C1 segment of cervical spinal cord (tissue), 14 donors: ENCODE measurements at places on chromosomes 1 and 21.

- DNase-seq, result no peak
Observed at GRCh38 chr1:48704736-48705135, 72.0 kb downstream of the BEND5 start.

GRCh38 chr21:21233051-21233450, 234.8 kb downstream of the NCAM2 start:
- no peak for DNase-seq

- DNase-seq, result peak; percentile 34
Observed at GRCh38 chr1:84619383-84620102, 45.3 kb upstream of the CTBS start.

DNA sequence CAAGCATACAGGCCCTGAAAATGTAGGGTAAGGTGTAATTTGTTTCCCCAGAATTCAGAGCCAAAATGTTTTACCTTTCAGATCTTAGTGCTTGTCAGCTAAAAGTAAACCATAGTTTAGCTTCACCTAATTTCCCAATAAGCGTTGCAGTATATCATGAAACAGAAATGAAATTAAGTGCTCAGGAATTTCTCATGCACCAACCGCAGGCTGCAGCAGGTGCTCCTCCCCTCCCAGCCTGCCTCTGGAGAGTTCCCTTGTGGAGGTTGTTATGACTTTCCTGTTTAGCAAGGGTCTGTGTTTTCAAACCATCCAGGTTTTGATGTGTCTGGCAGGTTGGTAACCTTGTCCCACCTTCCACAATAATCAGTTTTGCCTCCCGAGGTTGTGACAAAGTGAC, 118.5 kb downstream of the HLX start:
- DNase-seq, result no peak

DNA sequence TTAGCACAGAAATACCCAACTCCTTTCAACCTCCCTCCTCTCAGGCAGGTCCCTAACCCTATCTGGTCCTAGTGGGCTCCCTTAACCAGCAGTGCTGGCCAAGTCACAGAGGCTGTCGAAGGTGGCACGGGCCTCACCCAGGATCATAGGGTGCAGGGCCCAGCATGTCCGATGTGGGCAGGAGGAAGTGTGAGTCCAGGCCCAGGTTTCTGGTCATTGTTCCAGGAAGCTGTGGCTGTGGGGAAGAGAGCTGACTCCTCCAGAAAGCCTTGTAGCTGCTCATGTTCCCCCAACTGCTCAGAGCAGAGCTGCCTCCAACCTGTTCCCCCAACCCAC, 2.4 kb downstream of the CCDC17 start:
- no peak for DNase-seq

GRCh38 chr1:7781923-7782495, 2.1 kb upstream of the PER3 start:
- no peak for DNase-seq

DNA sequence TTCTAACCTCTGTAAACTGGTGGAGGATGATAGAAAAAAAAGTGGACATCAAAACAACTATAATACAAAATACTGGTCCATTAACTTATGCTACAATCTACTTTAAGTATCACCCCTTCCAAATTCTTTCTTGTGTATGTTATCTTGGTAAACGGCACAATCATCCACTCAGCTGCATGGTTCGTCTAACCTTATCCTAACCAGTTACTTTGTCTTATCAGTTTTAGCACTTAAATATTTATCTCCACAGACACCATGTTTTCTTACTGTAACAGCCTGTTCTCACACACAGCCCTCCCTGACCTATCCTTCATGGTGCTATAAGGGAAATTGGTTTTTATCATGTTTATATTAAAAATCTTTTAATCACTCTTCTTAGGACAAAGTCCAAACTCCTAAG, 157.2 kb downstream of the PTGER3 start:
- no peak for DNase-seq

GRCh38 chr1:171434717-171435346, 50.5 kb upstream of the PRRC2C start:
- DNase-seq, result no peak

- no peak for DNase-seq
Observed at GRCh38 chr1:230235876-230236275, 168.8 kb downstream of the GALNT2 start.

- DNase-seq, result no peak
Observed at GRCh38 chr21:42568866-42569731, 55.4 kb downstream of the SLC37A1 start.

DNA sequence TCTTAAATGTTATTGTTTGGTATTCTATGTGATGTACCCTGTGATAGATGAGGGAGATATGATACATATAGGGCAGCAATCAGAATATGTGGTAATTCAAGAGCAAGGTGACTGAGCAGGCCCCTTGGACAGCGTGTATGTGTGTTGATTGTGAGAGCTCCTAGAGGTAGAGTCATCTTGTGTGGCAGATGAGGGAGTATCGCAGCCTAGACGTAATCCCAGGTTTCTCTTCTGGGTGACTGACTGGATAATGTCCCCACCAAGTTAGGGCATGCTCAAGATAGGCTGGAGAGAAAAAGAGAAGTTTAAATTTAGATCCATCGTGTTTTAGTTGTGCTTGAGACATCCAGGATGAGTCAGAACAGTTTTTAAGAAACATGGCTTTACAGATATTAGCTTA, 185.3 kb downstream of the ZP4 start:
- no peak for DNase-seq

- no peak for DNase-seq
Observed at GRCh38 chr1:192968323-192968722, 90.8 kb downstream of the UCHL5 start.

- no peak for DNase-seq
Observed at GRCh38 chr21:31526040-31526439, 133.5 kb upstream of the SOD1 start.

DNA sequence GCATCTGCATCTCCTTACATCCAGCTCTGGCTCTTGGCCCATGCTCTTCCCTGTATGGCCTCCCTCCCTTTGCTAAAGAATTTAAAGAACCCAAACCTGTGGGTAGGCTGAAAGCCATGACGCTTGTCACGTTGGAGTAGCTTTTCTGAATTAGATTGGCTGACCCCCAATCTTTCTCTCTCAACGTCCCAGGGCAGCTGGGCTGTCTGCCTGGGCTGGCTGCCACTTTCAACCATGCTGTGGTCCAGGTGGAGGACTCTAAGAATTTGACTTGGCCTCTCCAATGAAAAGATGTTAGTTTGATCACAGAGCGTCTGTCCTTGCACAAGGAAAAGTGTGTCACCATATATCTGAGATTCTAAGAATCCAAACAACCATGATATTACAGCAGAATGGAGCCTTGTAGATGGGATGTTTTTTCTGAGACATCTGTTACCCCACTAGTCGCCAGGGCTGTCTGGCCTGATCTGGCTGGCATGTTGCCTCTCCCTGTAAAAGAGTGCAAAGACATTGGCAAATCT, 6.5 kb upstream of the IGSF3 start:
- no peak for DNase-seq

GRCh38 chr1:8870616-8871538, 7.6 kb downstream of the ENO1 start:
- DNase-seq, result no peak

GRCh38 chr1:235954306-235955283, 87.9 kb upstream of the LYST start:
- no peak for DNase-seq
